ENCODE measurements at places on chromosomes 2 and 18.
A peak's percentile ranks its signal among the peaks of the same experiment; 100 is the strongest.

DNA sequence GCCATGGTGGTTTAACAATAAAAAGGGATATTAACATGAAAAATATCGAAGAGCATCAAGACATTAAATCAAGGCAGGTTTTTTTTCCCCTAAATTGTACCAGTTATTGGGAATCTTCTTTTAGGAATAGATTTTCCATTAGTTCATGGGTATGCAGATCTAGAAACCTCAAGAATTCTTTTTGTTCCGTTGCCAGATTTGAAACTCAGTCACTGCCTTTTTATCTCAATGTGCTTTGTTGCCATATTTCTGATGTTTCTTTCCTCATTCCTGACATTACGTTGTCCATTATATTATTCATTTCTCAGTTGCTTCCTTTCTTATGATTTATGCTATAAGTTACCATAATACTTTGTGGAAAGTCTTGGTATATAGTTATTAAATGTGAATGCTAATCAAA is 162.2 kb downstream of the CD226 start:
- DNase-seq: no peak

GRCh38 chr2:180519276-180519675 is 461.1 kb upstream of the UBE2E3 start:
- no peak for DNase-seq

GRCh38 chr18:13184396-13184795 is 34.2 kb upstream of the LDLRAD4 start:
- DNase-seq: no peak

DNA sequence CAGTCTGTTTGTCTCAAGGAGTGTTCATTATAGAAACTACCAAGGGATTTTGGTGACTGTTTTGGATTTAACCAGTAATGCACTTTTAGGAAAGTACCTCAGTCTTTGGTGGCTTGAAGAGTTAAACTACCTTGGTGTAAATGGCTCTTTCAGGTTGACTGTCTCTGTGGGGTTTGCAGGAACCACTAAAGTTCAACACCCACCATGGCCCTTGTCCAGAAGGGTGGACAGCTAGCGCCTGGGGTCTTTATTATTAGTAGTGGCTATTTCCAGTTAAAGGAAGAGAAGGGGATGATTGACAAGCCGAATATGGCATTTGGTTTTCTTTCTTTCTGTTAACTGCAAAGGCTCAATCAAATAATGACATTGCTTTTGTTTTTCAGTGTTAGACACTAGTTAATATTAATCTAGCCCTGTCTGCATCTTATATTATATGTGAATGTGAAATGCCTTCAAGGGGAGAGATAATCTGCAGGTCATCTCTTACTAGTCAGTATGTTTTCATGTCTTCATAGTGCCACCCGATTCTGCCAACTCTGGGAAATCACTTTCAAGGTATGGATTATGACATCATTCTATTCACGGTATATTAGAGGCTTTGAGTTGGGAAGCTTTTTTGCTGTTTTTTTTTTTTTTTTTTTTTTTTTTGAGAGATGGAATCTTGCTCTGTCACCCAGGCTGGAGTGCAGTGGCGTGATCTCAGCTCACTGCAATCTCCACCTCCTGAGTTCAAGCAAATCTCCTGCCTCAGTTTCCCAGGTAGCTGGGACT is 56.4 kb downstream of the MAP4K4 start:
- no peak for DNase-seq

- no peak for DNase-seq
These were observed 8.5 kb upstream of the CTDSP1 start for GRCh38 chr2:218391202-218391601.

- DNase-seq: no peak
These were observed 14.6 kb downstream of the RAB3GAP1 start for GRCh38 chr2:135066710-135067109.

DNA sequence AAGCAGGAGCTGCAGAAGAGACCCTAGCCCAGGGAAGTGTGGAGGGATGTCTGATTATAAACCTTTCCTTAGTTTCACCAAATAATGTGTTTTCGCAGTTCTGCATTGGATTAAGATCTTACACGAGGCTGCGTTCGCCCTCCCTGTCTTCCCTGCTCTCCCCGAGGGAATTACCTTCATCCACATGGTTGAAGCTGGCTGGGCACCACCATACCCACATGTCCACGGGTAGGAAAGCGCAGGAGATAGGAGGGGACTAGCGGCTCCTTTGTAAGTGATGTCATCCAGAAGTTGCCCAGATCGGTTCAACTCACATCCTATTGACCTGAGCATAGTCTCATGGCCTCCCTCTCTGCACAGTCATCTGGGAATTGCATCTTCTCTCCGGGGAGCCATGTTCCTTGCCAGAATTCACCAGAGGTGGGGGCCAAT is 1.1 kb downstream of the TTL start:
- peak; percentile 60 for DNase-seq

- DNase-seq: no peak
These were observed 23.5 kb upstream of the PMAIP1 start for GRCh38 chr18:59876310-59876626.

- no peak for DNase-seq
These were observed 26.9 kb downstream of the MAIP1 start for GRCh38 chr2:199982126-199982843.

- DNase-seq: no peak
These were observed 108.2 kb downstream of the RHBDD1 start for GRCh38 chr2:226943862-226944620.

DNA sequence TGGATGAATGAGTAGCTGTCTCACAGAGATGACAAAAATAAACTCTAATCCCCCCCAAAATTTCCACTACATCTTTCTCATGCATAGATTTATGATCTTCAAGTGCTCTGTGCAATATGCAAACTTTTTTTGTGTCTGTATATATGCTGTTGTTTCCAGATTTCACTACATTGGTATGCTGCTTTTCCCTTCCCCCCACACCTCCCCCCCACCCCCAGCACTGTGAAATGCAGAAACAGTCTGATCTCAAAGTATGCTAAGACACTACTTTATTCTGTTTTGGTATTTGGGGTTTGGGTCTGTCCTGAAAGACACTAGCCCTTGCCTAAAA is 524 bp upstream of the KLHL14 start:
- DNase-seq: peak; percentile 44

Data from kidney (tissue), 22 donors.